BJ (cell line): ENCODE measurements at places on chromosomes 4 and X. TPM values are rescaled to one million over a fixed set of nuclear protein-coding genes. Genes with fewer than 3 reads are reported as not detected.

Gene NDST4
- not detected in 2 replicates for polyA plus RNA-seq

DNA sequence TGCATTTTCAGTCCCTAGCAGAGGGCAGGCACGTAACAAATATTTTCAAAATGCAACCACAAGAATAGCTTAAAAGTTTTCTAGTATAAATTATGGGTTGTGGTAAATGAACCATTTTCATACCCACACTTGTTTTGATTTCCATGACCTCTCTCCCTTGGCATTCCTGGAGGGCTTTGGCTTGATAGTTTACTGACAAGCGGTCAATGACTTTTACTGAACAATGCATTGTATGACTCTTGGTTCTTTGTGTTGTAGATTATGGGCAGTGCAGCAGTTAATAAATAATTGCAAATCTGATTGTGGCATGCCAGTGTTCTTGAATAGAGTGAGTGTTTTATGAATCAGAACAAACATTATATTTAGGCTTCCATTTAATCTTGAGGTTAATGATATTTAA, 285.2 kb upstream of the ARX start:
- no peak for DNase-seq

GRCh38 chr4:180790471-180790870, 1452.7 kb upstream of the TENM3 start:
- DNase-seq = no peak

Gene BTC
- not detected in 2 replicates for polyA plus RNA-seq

Gene ARHGAP36
- polyA plus RNA-seq = not detected in 2 replicates

GRCh38 chr4:108351791-108352190, 183.1 kb upstream of the LEF1 start:
- DNase-seq = no peak

Gene DRD5
- not detected in 2 replicates for polyA plus RNA-seq

- DNase-seq = no peak
Measured at GRCh38 chr4:38455092-38455862, 208.7 kb upstream of the KLF3 start.

GRCh38 chr4:101136373-101137370, 210.7 kb downstream of the PPP3CA start:
- no peak for DNase-seq

Gene NPFFR2
- polyA plus RNA-seq = not detected in 2 replicates

- peak; percentile 19 for DNase-seq
Measured at GRCh38 chr4:68342134-68342533, 7.8 kb downstream of the YTHDC1 start.
